ENCODE measurements at places on chromosomes 3 and 15.

DNA sequence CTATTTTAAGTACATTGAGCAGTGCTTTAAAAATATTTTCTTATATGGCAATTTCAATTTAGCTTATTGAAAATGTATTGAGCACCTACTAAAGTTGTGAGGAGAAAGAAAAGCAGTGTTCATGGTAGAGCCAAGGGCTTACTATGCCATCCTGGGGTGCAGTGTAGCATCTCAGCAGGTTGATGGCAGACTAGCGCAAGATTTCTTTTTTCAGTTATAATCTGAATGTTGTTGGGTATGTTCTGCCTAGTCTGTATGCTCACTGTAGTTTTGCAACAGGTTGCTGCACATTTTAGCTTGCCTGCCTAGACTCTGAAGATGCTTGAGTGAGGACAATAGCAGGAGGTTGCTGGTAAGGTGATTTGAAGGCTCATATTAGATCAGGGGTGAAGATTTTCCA is 103.1 kb upstream of the UNC13C start:
- no peak for DNase-seq

GRCh38 chr15:40372981-40373380 is 9.5 kb upstream of the KNSTRN start:
- no peak for DNase-seq

GRCh38 chr3:172314591-172315160 is 133.6 kb downstream of the GHSR start:
- DNase-seq, result no peak

GRCh38 chr3:184772667-184773272 is 39.2 kb upstream of the VPS8 start:
- peak; percentile 68 for DNase-seq
